ENCODE measurements at places on chromosomes 16 and 17.

DNA sequence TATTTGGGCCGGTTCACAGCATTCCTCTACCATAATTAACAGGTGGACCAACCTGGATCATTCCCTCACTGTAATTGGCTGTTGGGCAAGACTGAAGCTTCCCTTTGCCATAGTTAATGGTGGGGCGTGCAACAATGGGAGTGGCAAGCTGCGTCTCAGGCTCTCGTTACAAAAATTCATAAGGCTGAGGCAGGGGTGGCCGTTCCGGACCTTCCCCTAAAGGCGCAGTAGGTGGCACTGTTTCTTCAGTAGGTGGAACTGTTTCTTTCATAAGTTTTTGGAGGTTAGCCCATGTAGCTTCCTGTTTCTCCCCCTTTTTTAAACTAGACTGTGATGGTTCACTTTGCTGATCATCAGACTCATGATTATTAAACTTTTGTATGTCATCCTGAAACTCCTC lies 17.0 kb upstream of the TMC5 start:
- DNase-seq, result no peak

- DNase-seq, result peak; percentile 78
Measured at GRCh38 chr17:7836596-7837407, 2.8 kb downstream of the KDM6B start.

- DNase-seq, result no peak
Measured at GRCh38 chr17:4520894-4521600, 22.4 kb downstream of the SPNS2 start.

DNA sequence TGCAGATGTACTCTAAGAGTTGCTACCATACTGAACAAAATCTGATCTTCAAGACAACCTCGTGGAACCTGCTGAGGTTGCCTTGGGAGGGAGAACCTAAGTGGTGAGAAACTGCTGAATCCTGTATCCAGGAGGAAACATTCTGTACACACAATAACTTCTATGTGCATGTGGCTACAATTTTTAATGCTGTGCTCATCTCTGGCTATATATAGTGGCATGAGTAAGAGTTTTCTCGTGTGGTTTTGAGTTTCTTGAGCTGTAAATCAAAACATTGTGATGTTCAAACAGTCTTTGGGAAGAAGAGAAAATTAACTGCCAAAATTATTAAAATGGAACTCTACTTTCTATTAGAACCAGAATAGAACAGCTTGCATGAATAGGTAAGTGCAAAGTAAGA lies 206.8 kb downstream of the CA10 start:
- no peak for DNase-seq

GRCh38 chr16:54545854-54546511 lies 259.4 kb upstream of the IRX3 start:
- peak; percentile 20 for DNase-seq

DNA sequence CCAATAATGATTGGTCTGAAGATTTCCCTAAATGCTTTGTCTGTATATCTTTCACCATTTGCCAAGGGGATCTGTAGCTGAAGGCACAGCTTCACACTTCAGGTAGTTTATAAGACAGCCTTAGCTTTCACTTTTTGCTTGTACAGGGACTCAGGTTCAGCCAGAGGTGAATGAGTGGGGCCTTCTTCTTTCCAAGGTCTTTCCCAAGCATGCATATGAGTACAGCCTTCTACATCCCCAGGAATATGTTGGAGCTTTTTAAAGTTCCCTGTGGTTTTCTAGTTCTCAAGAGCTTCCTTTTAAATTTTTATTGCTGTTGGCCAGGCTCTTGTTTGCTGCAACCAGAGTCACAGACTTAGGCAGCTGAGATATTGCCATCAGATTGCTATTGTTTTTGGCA lies 17.9 kb upstream of the SPDYE4 start:
- DNase-seq, result no peak

GRCh38 chr17:82869536-82869935 lies 29.7 kb upstream of the ZNF750 start:
- DNase-seq, result no peak

DNA sequence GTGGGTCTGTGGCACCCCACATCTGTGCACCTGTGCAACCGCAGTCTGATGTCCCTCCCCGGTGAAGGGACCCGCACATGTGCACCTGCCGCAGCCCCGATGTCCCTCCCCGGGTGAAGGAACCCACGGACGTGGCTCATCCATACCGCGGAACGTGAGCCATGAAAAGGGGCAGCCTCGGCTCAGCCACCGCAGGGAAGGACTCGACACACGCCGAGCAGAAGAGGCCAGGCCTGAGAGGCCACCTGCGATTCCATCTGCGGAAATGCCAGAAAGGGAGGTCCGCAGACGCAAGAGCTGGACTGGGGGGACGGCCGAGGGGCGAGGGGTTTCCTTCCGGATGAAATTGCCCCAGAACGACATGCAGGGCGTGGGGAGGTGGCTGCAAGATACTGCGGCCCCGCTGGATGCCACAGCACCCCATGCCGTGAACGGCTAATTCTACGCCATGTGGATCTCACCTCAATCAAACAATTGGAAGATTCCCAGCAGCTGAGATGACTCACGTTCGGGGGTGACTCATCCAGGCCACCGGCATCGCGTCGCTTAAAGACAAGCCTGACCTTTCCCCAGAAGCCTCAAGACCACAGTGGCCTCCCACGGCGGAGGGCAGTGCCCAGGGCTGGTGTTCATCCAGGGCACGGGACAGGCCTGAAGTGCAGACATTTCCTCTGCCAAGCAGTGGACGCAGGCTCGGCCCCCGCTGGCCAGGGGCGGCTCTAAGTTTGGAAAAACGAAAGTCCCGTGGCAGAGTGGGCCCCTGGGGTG lies 21.0 kb downstream of the SOX8 start:
- no peak for DNase-seq

DNA sequence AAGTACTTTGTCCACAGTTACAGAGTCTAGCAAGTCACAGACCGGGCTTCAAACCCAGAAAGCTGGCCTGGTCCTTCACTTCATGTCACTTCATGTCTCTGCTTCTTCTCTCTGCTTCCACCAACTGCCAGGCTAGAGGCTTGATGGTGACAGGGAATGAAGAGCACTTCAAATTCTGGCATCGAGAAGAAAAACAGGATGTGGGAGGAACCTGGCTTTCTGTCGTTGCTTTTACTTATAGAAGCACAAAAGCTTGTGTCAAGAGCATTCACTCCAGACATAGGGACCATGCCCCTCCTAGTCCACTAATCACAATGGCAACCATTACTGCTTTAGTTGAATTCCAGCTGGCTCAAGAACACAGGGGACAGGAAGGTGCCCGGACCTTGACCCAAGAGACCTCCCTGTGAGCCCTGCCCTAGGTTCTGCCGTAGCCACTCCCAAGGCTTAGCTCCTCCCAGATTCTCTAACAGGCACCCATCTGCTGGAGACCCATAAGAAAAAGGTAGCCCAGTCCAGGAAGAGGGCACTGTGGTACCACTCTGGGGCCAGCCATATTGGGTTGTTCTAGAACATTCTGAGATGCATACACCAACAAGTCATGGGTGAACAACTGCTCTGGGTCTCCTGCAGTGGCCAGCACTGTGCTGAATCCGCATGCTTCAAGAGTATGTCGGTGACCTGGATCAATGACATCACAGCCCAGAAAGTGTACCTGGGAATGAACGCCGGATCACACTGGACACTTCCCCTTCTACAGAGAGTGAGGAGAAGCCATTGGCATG lies 181.8 kb downstream of the C16orf95 start:
- no peak for DNase-seq

GRCh38 chr17:78997881-78998280 lies 11.7 kb downstream of the CANT1 start:
- DNase-seq, result no peak

DNA sequence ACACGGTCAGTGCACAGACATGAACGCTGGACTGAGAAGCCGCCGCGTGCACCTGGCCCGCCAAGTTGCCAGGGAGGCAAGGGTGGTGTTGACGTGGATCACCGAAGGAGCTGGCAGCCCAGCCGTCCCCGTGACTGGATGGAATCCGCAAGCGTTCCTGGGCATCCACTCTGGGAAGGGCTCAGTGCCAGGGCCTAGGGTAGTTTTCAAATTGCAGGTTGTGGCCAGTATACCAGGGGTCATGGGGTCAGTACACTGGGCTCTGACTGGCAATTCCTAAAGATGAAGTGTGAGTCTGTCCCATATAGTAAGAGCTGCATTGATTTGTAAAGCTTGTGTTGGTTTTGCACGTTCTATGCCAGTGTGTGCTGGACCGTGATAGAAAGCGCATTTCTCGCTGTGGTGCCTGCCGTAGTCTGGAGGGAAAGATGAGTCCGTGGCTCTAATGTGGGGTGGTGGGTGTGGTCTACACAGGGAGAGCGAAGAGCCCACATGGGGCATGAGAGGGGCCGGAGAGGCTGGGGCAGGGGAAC lies 21.1 kb upstream of the METRNL start:
- no peak for DNase-seq

GRCh38 chr17:43367737-43368242 lies 31.0 kb upstream of the ARL4D start:
- peak; percentile 90 for DNase-seq

- DNase-seq, result no peak
Measured at GRCh38 chr17:50618941-50619340, 15.7 kb upstream of the ABCC3 start.

DNA sequence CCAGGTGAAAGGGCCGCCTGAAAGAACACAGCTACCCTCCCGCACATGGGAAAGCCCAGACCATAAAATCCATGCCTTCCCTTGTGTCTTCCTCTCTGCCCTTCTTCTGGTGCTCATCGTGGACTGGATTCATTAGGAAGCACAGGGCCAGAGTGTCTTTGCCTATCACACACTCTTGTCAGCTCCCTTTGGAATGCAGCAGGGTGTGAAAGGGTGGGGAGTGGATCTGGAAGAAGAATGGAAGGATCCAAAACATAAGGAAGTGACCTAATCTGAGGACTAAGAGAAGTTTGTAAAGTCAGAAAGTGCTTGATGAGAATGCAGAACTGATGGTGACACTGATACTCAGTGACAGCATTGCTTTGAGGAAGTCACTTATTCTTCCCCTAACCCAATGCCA lies 1147.3 kb upstream of the GOT2 start:
- no peak for DNase-seq

DNA sequence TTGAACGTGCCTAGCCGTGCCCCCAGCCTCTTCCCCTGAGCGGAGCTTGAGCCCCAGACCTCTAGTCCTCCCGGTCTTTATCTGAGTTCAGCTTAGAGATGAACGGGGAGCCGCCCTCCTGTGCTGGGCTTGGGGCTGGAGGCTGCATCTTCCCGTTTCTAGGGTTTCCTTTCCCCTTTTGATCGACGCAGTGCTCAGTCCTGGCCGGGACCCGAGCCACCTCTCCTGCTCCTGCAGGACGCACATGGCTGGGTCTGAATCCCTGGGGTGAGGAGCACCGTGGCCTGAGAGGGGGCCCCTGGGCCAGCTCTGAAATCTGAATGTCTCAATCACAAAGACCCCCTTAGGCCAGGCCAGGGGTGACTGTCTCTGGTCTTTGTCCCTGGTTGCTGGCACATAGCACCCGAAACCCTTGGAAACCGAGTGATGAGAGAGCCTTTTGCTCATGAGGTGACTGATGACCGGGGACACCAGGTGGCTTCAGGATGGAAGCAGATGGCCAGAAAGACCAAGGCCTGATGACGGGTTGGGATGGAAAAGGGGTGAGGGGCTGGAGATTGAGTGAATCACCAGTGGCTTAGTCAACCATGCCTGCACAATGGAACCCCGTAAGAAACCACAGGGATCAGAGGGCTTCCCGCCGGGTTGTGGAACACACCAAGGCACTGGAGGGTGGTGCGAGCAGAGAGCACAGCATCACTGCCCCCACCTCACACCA lies 724 bp downstream of the GAA start:
- DNase-seq, result no peak

GRCh38 chr17:69534235-69534621 lies 119.7 kb downstream of the MAP2K6 start:
- no peak for DNase-seq

- DNase-seq, result no peak
Measured at GRCh38 chr17:50949128-50949988, 83.2 kb upstream of the TOB1 start.

DNA sequence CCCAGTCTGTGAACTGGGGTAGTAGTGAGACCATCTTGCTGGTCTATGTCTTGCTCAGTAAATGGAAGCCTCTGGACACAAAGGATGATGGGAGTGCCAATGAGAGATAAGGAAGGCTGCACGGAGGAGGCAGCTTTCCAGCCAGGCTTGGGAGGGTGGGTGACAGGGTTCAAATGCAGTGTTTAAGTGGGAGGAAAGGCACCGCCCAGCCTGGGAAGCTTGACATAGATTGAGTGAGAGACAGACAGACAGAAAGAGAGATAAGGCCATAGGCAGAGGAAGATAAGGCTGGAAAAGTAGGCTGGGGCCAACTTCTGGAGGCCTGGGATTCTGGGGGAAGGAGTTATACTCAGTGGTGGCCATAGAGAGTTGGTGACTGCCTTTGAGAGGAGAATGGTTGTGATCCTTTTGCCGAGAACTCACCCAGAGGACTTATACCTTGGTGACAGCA lies 7.2 kb upstream of the COL1A1 start:
- DNase-seq, result no peak

- DNase-seq, result no peak
Measured at GRCh38 chr16:48537909-48538745, 71.9 kb downstream of the N4BP1 start.

DNA sequence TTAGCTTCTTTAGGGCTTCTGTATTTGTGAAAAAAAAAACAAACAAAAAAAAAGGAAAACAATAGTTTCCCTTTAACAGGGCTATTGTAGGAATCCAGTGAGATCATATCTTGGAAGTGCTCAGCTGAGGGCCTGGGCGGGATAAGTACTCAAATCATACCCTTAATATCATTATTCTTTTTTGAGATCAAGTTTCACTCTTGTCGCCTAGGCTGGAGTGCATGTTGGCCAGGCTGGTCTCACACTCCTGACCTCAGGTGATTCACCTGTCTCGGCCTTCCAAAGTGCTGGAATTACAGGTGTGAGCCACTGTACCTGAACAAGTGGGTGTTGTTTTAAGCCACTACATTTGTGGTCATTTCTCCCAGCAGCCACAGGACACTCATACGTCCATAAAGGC lies 87.0 kb downstream of the CDH13 start:
- DNase-seq, result no peak

DNA sequence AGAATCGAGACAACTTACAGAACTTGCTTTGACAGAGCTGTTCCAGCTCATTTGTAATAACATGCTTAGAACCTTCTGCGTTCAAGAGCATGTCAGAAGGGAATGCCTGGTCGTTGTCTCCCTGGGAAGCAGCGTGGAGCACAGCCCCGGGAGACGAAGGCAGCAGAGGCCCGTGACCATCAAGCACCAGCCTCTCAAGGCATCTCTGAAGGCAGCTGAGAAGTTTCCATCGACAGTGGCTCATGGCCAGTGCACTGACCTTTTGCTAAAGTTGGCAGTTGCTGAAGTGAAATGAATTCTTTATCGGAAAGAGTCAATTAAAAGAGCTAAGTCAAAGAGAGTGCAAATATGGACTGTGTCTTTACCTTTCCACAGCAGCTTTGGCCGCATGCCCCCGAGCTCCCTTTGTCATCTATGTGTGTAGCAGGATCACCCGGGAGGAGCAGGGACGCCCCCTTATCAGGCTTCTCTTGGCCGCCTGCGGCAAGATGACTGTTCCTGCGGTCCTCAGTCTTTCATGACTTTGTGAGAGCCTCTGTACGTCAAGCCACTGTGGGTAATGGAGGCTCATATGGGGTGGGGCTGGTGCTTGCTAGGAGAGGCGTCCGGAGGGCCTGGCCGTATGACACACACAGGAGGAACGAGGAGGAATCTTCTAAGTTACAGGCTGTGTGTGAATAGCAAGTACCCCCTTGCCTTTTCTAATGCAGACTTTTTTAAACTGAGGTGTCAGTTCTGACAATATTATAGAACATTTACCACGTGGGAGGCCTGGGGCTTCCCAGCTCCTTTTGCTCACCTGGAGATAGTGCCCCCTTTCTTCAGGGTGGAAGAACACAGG lies 54.2 kb downstream of the LDHD start:
- no peak for DNase-seq
